ENCODE measurements at places on chromosomes 1 and 21. TPM values are rescaled to one million over a fixed set of nuclear protein-coding genes. Genes with fewer than 3 reads are reported as not detected.

DNA sequence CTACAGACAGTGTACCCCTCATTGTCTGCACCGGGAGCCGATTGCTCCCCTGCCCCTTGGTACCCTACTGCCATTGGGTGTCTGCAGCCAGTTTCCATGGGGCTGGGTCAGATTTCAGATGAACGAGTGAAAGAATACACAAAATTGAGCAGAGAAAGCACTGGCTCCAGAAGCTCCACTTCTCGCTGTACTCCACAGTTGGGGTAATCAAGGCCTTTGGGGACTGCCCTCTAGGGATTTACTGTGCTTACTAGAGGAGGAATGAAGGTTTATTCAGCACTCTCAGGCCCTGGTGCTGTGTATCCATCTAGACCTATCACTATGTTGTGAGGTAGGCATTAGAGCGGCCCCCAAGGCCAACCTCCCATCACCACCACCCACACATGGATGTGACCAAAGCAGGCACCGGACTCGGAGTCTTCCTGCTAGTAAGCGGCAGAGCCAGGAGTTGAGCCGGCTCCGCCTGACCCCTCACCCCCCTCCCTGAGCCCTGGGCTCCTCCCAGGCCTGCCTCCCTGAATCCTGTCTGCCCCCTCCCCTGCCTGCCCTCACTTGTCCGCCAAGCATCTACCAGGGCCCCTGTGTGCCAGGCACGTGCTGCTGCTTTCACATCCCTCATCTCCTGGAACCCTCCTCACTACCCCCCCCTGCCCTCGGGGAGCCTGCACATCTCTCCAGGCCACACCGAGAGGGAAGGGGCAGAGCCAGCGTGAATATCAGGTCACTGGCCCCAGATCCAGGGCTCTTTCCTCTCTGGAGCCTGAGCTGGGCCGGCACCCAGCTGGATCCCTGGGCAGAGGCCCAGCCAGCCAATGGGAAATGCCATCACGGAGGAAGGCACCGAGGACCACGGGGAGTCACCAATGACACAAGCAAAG, 23.3 kb downstream of the KCNN3 start:
- H3K27ac ChIP-seq = no peak overlapping the region
- no peaks in the 10 kb centered on the region for H3K36me3 ChIP-seq
- H3K4me3 ChIP-seq = no peak overlapping the region
- H3K27me3 ChIP-seq = peaks cover 15% of the 10 kb centered on the region

GRCh38 chr1:63442141-63442475, 74.7 kb downstream of the ALG6 start:
- H3K36me3 ChIP-seq = no peaks in the 10 kb centered on the region
- no peaks in the 10 kb centered on the region for H3K4me1 ChIP-seq
- no peak for DNase-seq
- H3K4me3 ChIP-seq = no peak overlapping the region
- H3K27ac ChIP-seq = no peak overlapping the region

GRCh38 chr1:183306317-183307042, 111.7 kb downstream of the NMNAT2 start:
- H3K4me3 ChIP-seq = no peak overlapping the region
- peaks cover 14% of the 10 kb centered on the region for H3K4me1 ChIP-seq
- peaks cover 2% of the 10 kb centered on the region for H3K27me3 ChIP-seq
- no peaks in the 10 kb centered on the region for H3K36me3 ChIP-seq

- no peak overlapping the region for H3K27ac ChIP-seq
- H3K4me1 ChIP-seq = no peaks in the 10 kb centered on the region
- H3K36me3 ChIP-seq = peaks cover 17% of the 10 kb centered on the region
- H3K27me3 ChIP-seq = no peaks in the 10 kb centered on the region
- no peak overlapping the region for H3K4me3 ChIP-seq
Measured at GRCh38 chr1:113745425-113745824, 13.9 kb downstream of the PHTF1 start.

Gene SPATA46
- total RNA-seq = not detected

- H3K27ac ChIP-seq = no peak overlapping the region
- no peaks in the 10 kb centered on the region for H3K36me3 ChIP-seq
- H3K27me3 ChIP-seq = no peaks in the 10 kb centered on the region
Measured at GRCh38 chr1:185849014-185849413, 114.8 kb downstream of the HMCN1 start.
